Naive thymus-derived CD4-positive, alpha-beta T cell (primary cell): ENCODE measurements at places on chromosomes 13 and 19.

DNA sequence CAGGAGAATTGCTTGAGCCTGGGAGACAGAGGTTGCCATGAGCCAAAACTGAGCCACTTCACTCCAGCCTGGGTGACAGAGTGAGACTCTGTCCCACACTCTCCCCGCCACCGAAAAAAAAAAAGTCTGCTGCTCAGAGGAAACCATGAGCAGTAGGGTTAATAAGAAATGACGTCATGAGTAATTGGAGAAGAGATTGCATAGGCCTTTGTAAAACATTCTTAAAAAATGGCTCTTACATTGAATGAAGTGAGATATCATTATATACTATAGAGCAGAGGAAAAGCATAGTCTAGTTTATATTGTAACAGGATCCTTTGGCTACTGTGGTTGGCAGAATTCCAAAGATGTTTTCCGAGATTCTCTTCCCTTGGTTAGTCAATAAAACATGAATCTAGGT lies 228.2 kb downstream of the PCDH20 start:
- DNase-seq = no peak

GRCh38 chr19:45347570-45348366 lies 7.2 kb downstream of the KLC3 start:
- DNase-seq = no peak

DNA sequence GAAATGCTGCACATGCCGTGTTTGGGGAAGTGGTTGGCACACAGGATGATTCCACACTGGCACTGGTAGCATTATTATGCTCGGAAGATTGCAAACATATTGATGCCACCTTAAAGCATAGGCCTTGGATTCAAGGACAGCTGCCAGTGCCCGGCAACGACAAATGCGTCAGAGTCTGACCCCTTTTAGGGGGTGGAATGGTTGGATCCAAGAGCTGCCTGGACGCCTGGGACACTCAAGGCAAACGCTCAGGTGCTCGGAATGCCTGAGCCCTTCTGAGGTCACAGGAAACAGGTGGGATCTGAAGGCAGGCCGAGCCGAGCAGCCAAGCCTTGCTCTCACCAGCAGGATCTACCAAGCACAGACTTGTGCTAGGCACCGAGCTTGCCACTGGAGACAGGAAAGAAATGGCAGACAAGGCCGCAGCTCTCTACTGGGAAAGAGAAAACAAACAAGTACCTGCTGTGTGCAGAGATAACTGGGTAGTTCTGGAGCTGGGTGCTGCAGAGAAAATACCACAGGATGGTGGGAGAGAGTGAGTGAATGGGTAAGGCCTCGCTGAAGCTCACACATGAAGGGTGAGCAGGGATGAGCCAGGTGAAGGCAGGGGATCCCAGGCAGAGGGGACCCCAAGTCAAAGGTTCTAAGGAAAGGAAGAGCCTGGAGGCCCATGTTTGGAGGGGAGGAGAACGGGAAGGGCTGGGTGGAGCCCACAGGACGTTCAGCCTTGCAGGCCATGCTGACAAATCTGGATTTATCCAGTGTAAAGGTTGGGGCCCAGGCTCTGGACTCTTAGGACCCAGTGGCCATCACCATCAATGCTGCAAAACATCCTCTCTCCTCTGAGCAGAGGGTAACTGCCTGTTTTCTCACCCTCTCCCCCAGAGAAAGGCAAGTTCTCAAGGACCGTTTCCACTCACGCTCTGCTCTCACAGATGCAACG lies 9.2 kb downstream of the RANBP3 start:
- DNase-seq = no peak

GRCh38 chr13:113088691-113089020 lies 16.9 kb upstream of the F7 start:
- no peak for DNase-seq

DNA sequence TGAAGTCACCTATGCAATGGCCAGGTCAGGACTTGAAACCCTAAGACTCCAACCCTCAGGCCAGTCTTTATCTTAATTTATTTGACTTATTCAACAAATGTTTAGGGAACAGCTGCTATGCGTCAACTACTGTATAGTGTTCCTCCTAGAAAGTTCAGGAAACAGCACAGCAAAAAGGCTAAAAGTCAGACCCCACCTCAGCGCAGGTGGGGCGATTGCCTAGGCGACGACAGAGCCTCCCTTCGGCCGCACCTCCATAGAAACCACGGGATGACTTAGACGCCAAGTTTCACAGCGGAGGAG lies 502 bp downstream of the VRK3 start:
- no peak for DNase-seq

DNA sequence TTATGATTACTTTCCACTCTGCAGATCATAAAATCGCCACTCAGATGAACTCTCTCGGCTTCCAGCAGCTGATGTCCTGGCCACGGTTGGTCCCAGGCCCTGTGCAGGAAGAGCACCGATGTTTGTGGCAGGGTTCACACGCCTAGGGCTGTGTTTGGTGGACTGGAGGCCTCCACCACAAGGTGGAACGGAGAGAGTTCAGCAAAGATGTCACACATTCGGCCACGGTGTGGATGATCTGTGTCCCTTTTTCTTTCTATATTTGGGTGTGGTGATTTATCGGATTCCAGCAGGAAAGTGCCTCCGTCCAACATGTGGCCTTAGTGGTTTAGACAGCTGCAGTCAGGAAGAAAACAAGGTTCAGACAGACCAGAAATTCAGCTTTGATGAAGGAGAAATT lies 521 bp upstream of the SHISA2 start:
- no peak for DNase-seq

- DNase-seq = no peak
These were observed 12.1 kb downstream of the C19orf12 start for GRCh38 chr19:29702963-29703320.

DNA sequence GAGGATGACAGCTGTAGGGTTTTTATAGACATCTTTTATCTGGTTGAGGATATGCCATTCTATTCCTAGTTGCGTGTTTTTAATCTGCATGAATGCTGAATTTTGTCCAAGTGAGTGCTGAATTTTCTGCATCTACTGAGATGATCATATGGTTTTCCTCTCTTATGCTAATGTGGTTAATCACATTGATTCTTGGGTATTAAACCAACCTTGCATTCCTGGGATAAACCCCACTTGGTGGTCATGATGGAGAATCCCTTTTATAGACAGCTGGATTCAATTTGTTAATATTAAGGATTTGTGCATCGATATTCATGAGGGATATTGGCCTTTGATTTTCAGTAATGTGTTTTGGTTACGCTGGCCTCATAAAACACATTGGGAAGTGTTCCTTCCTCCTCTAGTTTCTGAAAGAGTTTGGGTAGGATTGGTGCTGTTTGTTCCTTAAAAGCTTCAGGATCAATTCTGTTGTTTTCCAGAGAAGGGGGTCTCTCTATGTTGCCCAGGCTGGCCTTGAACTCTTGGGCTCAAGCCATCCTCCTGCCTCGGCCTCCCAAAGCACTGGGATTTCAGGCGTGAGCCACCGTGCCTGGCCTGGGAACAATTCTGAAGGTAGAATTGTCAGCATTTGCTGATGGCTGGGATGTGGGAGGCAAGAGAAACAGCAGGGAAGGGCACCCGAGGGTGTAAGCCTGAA lies 7.3 kb upstream of the LINGO3 start:
- DNase-seq = no peak
